T-helper 2 cell treated with Interferon-gamma antibody and Interleukin-4, amounts not matched to agents 5 μg/mL and 100 μg/mL, for 36 hours (primary cell): ENCODE measurements at places on chromosomes 6 and 20.

DNA sequence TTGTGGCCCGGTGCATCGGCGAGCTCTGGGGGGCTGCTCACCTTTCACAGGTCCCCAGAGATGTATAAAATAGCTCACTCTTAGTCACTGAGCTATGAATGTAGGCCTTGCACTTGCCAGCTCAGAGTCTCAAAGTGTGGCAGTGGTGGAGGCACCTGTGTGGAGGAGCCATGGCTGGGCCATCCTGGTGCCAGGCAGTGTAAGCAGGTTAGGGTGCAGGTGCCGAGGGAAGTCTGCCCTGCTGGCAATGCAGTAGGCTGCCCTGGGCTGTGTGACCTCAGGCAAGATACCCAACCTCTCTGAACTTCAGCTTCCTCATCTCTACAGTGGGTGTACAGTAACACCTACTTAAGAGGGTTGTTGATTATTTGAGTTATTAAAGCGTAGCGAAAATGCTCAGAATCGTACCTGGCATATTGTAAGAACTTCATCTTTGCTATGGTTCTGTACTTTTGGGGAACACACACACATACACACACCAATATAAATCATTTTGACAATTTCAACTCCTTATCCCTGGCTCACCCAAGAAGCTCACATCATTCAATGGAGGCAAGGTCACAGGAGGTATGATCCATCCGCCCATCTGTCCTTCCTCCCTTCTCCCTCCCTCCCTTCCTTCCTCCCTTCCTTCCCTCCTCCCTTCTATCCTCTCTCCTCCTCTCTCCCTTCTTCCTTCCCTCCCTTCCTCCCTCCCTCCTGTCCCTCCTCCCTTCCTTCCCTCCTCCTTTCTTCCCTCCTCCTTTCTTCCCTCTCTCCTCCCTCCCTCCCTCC lies 66.8 kb upstream of the STX16 start:
- no peak overlapping the region for H3K4me3 ChIP-seq
- H3K27ac ChIP-seq = no peak overlapping the region
- peaks cover 3% of the 10 kb centered on the region for H3K27me3 ChIP-seq
- H3K36me3 ChIP-seq = no peaks in the 10 kb centered on the region
- H3K4me1 ChIP-seq = no peaks in the 10 kb centered on the region

- H3K36me3 ChIP-seq = no peaks in the 10 kb centered on the region
- no peak overlapping the region for H3K4me3 ChIP-seq
- no peak for DNase-seq
- no peaks in the 10 kb centered on the region for H3K27me3 ChIP-seq
- no peak overlapping the region for H3K27ac ChIP-seq
- no peaks in the 10 kb centered on the region for H3K4me1 ChIP-seq
These were observed 40.4 kb upstream of the KIF25 start for GRCh38 chr6:167956983-167957492.

- no peak overlapping the region for H3K4me3 ChIP-seq
- H3K4me1 ChIP-seq = peaks cover 2% of the 10 kb centered on the region
- H3K27me3 ChIP-seq = no peaks in the 10 kb centered on the region
- H3K36me3 ChIP-seq = peaks cover 33% of the 10 kb centered on the region
- peak; percentile 24 for DNase-seq
- H3K27ac ChIP-seq = no peak overlapping the region
These were observed 25.0 kb downstream of the TAF8 start for GRCh38 chr6:42075159-42075838.

- H3K36me3 ChIP-seq = no peaks in the 10 kb centered on the region
- no peak for DNase-seq
- H3K4me1 ChIP-seq = no peaks in the 10 kb centered on the region
These were observed 23.8 kb upstream of the SLC22A2 start for GRCh38 chr6:160282444-160282843.

- H3K4me3 ChIP-seq = no peak overlapping the region
- H3K27ac ChIP-seq = no peak overlapping the region
- H3K27me3 ChIP-seq = no peaks in the 10 kb centered on the region
- no peak for DNase-seq
- no peaks in the 10 kb centered on the region for H3K4me1 ChIP-seq
These were observed 297.8 kb downstream of the ZFAND3 start for GRCh38 chr6:38117281-38117680.

GRCh38 chr6:9250852-9251251 lies 815.5 kb upstream of the SLC35B3 start:
- no peak overlapping the region for H3K4me3 ChIP-seq
- H3K27ac ChIP-seq = no peak overlapping the region
- DNase-seq = no peak
- H3K36me3 ChIP-seq = no peaks in the 10 kb centered on the region
- no peaks in the 10 kb centered on the region for H3K27me3 ChIP-seq
